ENCODE measurements at places on chromosomes 11 and 22. TPM values are rescaled to one million over a fixed set of nuclear protein-coding genes. Genes with fewer than 3 reads are reported as not detected.
A peak's percentile ranks its signal among the peaks of the same experiment; 100 is the strongest.

GRCh38 chr11:24286238-24286637, 210.6 kb upstream of the LUZP2 start:
- no peaks in the 10 kb centered on the region for H3K36me3 ChIP-seq
- H3K27me3 ChIP-seq, result no peaks in the 10 kb centered on the region
- H3K4me1 ChIP-seq, result no peaks in the 10 kb centered on the region
- no peak overlapping the region for H3K27ac ChIP-seq
- H3K4me3 ChIP-seq, result no peak overlapping the region

- H3K27me3 ChIP-seq, result no peaks in the 10 kb centered on the region
- H3K36me3 ChIP-seq, result no peaks in the 10 kb centered on the region
- H3K27ac ChIP-seq, result no peak overlapping the region
- DNase-seq, result no peak
Measured at GRCh38 chr11:13761716-13762115, 93.2 kb downstream of the FAR1 start.

DNA sequence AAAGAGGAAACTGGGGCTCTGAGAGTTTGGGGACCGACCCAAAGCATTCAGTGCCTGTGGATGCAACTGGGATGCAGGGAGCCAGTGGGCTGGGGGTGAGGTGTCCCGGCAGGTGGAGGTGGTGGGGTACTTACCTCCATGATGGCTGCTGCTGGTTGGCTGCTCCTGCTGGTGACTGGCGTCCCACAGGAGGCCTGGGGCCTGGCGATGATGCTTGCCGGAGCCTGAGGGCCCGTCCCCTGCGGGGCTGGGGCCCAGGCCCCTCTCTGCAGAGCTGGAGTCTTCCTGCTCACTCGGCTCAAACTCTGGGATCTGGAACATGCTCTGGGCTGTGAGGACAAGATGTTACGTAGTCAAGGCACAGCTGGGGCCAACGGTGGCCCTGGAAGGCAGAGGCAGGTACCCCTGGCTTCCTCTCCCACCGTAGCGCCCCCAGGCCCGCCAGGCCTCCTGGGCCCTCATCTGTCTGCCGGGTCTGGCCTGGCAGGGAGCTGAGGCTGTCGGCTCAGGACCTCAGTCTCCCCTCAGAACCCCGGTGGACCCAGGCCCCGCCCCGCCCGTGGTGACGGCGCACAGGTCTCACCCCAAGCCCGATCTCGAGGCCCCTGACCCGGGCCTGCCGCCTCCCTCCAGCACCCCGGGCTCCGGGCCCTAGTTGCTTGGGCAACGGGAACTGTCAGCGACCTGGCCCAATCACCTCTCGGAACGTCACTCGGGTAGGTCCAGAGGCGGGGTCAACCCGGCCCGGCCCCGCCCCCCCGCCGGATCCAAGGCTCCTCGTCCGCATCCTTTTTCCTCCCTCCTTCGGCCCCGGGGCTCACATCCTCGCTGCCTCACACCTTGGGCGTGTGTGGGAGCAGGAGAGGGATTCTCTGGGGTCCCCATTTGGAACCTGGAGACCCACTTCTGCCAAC, at the start of gene BAD:
Gene BAD (minus strand): TSS at position 618 of the 914 bp plus-strand sequence. CDS start 297 bp downstream, at position 321.
- DNase-seq, result peak; percentile 98
- peak within 1 kb of the TSS; percentile 79 for H3K27ac ChIP-seq
- H3K27me3 ChIP-seq, result no peaks in the 10 kb centered on the region
- H3K4me3 ChIP-seq, result peak within 1 kb of the TSS; percentile 65
- no peaks in the 10 kb centered on the region for H3K36me3 ChIP-seq

DNA sequence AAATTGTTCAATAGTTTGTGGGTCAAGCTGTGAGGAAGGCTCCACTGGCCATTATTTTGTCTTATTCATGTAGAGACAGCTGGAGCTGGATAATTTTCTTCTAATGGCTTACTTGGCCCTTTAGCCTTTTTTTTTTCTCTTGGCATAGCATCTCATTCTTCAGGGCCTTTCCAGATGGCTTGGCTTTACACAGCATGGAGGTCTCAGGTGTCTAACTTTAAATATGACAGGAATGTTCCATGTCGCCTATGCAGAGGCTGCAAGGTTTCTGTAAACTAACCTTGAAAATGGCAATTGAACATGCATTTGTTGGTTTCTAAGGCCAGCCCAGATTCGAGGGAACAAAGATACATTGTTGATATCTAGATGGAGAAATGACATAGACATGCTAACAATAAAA, 247.9 kb upstream of the CNTN5 start:
- DNase-seq, result no peak
- no peaks in the 10 kb centered on the region for H3K4me1 ChIP-seq
- no peak overlapping the region for H3K4me3 ChIP-seq
- no peaks in the 10 kb centered on the region for H3K27me3 ChIP-seq
- no peaks in the 10 kb centered on the region for H3K36me3 ChIP-seq
- no peak overlapping the region for H3K27ac ChIP-seq

GRCh38 chr11:131025421-131026125, 109.3 kb upstream of the SNX19 start:
- no peak overlapping the region for H3K4me3 ChIP-seq
- H3K36me3 ChIP-seq, result no peaks in the 10 kb centered on the region
- H3K27ac ChIP-seq, result no peak overlapping the region
- no peaks in the 10 kb centered on the region for H3K4me1 ChIP-seq

The BTG4 gene
- not detected for total RNA-seq

Measured in right lobe of liver (tissue), 6 donors.